CD4-positive, alpha-beta memory T cell (primary cell): ENCODE measurements at places on chromosomes 3 and 15. TPM values are rescaled to one million over a fixed set of nuclear protein-coding genes. Genes with fewer than 3 reads are reported as not detected.

The SLC15A2 gene
- 2.0 TPM for total RNA-seq

The CLDN1 gene
- total RNA-seq = not detected

The LRRN1 gene
- 0.22 TPM for total RNA-seq

The PLOD2 gene
- total RNA-seq = not detected

The FETUB gene
- not detected for total RNA-seq

The CCDC12 gene
- 59.3 TPM for total RNA-seq

- no peaks in the 10 kb centered on the region for H3K36me3 ChIP-seq
- H3K27me3 ChIP-seq = no peaks in the 10 kb centered on the region
Observed at GRCh38 chr3:179942553-179943075, 94.1 kb downstream of the PEX5L start.

DNA sequence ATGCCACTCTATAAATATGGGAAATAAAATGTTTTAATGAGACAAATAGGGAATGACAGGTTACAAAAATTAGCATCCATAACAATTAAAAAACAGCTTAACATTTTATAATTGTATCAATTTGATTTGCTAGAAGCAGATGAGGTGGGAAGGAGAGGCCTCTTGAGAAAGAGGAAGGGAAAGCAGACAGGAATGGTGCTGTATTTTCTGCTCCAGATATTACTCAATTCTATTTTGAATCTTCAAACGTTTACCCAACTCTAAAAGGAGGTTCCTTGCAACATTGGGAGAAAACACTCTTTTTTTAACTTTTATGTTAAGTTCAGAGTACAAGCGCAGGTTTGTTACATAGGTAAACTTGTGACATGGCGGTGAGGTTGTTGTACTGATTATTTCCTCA is 44.9 kb upstream of the ALDH1A3 start:
- DNase-seq = no peak
- H3K4me1 ChIP-seq = no peaks in the 10 kb centered on the region
- no peaks in the 10 kb centered on the region for H3K36me3 ChIP-seq
- no peaks in the 10 kb centered on the region for H3K27me3 ChIP-seq
- H3K27ac ChIP-seq = no peak overlapping the region
- H3K4me3 ChIP-seq = no peak overlapping the region

DNA sequence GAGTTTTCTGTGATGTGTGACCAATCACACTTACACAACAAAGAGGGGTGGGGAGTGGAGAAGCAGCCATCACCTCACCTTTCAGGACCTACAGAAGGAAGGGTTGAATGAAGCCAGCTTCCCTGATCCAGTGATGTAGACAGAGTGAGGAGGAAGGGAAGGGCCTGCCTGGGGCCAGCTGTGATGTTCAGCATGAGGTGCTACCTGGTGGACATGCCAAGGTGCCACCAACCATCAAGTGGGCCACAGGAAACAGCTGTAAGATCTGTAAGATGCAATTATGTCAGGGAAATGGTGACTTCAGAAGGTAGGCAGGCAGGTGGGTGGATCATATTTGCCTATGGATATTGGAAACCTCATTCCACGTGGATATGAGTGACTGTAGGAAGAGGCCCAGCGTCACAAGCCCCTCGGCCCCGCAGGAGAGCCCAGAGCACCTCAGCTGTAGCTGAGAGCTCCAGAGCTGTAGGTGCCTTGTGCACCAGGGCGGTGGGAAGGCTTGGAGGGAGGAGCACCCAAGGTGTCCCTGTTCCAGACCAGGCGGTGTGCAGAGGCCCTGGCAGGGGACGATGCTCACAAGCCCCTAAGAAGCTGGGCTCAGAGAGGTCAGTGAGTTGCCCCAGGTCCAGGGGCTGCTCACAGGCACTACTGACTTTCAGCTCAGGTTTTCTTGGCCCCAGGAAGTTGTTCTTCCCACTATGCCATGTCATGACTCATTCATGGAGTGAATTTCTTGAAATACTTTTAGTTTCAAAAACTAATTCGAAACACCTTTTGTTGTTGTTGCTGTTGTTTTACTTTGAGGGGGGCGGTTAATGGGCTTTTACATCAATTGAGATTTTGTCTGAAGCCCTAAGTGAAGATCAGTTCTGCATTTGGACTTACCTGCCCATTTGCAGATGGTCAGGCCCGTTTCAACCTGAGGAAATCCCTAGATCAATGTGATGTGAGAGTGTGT is 94.2 kb upstream of the ALDH1A3 start:
- no peak overlapping the region for H3K4me3 ChIP-seq
- H3K27ac ChIP-seq = no peak overlapping the region
- no peaks in the 10 kb centered on the region for H3K27me3 ChIP-seq

DNA sequence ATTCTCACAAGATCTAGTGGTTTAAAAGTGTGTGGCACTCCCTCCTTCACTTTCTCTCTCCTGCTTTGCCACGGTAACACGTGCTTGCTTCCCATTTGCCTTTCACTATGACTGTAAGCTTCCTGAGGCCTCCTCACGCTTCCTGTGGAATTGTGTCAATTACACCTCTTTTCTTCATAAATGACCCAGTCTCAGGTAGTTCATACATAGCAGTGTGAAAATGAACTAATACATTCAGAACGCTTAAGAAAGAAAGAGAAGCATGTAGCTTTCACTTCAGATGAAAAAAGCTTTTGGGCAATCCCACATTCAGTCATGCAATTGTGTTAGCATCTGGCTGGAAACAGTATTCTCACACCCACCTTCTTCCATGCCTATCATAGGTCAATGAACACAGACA is 24.4 kb downstream of the P3H2 start:
- H3K4me3 ChIP-seq = no peak overlapping the region
- H3K27ac ChIP-seq = no peak overlapping the region
- H3K36me3 ChIP-seq = no peaks in the 10 kb centered on the region
- H3K27me3 ChIP-seq = no peaks in the 10 kb centered on the region
- DNase-seq = no peak
- no peaks in the 10 kb centered on the region for H3K4me1 ChIP-seq

DNA sequence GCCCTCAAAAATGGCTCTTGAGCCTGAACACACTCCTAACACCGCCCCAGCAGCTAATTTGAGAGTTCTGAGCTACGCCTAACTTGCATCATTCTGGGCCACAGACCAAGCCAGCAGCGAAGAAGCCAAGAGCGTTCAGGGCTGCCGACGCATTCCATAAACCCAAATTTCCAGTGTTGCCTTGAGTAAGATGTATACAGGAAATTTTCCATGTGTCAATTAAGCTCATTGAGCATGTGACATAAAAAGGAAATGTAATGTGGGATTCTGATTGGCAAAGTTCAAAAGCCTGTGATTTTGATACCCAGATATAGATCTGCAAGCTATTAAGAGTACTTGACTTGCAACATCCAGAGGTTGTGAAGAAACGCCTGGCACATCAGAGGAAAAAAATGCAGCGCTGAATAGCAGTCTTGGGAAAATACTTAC is 148.6 kb upstream of the NR2F2 start:
- H3K4me3 ChIP-seq = no peak overlapping the region
- H3K36me3 ChIP-seq = no peaks in the 10 kb centered on the region
- H3K4me1 ChIP-seq = no peaks in the 10 kb centered on the region
- DNase-seq = no peak
- H3K27ac ChIP-seq = no peak overlapping the region

DNA sequence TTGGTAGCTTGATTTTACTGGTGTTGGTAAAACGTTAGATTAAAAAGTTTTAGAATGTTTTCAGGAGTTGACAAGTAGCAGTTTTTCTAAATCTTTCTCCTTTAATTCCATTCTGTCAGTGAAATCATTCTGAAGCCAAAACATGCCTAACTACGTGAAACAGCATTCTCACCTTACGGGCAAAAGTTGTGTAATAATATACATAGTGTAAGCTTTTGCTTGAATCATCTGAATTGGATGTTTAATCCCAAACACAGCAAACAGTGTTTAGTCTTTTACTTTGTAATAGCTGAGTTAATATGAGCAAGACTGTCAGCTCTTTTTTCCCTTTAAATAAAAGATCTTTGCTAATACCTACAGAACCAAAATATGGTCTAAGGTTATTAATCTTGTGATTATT is 100.6 kb downstream of the CYP19A1 start:
- H3K36me3 ChIP-seq = no peaks in the 10 kb centered on the region
- H3K4me3 ChIP-seq = no peak overlapping the region
- H3K27me3 ChIP-seq = no peaks in the 10 kb centered on the region
- H3K27ac ChIP-seq = no peak overlapping the region
- H3K4me1 ChIP-seq = no peaks in the 10 kb centered on the region

DNA sequence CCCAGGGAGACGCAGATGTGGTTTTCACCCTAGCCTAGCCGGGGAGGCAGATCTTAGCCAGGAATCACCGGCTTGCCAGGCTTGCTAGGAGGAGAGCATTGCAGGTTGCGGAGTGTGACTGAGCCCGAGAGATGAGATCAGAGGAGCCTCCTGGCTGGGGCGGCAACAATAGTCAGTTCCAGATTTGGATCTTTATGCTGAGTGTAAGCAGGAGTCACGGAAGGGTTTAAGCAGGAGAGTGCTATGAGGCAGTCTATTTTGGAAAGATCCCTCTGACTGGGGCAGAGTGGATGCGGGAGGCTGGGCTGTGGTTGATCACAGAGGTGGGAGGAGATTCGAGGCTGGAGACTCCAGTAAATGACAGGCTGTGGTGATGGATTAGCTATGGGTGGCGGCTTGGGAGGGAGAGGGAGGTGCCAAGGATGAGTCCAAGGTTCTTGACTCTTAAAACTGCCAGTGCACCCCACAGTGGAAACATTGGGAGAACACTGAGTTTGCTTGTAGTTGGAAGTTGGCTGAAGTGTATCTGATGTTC is 10.4 kb upstream of the BAHD1 start:
- H3K36me3 ChIP-seq = no peaks in the 10 kb centered on the region
- no peak for DNase-seq
- peaks cover 3% of the 10 kb centered on the region for H3K4me1 ChIP-seq
- H3K27me3 ChIP-seq = no peaks in the 10 kb centered on the region
- H3K4me3 ChIP-seq = no peak overlapping the region
- H3K27ac ChIP-seq = no peak overlapping the region

DNA sequence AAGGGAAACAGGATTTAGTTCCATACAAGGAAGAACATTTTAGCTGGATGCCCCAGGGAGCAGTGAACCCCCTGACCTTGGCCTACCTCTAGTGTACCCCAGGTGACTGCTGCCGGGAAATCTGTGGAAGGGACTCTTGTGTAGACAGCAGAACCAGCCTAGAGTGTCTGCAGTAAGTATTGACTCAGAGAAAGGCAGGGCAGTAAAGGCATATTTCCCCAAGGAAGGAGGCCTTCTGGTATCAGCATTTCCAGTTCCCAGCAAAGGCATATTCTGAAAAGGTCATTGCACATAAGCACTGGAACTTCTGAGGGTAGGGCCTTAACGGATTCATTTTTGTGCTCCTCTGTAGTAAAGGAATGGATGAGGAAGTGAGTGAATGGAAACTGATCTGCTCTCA is 246.2 kb downstream of the FAM43A start:
- DNase-seq = no peak
- no peak overlapping the region for H3K4me3 ChIP-seq
- no peaks in the 10 kb centered on the region for H3K36me3 ChIP-seq
- no peak overlapping the region for H3K27ac ChIP-seq

DNA sequence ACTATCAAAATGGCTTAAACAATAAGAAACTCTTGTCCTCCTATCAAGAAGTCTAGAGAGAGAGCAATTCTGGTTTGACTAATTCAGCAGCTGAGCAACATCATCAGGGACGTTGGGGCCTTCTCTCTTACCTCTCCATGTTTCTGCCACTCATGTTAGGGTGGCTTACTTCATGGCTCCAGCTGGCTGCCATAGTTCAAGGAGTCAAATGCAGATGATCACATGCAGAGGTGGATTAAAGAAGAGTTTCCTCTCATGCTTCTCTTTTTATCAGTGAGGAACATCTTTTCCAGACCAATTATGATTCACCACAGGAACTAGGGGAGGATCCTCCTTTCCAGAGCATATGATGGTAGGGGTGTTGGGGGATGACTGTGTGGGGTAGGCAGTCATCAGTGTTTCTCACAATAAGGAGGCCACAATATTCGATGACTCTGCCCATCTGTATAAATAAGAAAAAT is 45.5 kb downstream of the NEK11 start:
- H3K36me3 ChIP-seq = no peaks in the 10 kb centered on the region
- no peak for DNase-seq
- no peak overlapping the region for H3K4me3 ChIP-seq

DNA sequence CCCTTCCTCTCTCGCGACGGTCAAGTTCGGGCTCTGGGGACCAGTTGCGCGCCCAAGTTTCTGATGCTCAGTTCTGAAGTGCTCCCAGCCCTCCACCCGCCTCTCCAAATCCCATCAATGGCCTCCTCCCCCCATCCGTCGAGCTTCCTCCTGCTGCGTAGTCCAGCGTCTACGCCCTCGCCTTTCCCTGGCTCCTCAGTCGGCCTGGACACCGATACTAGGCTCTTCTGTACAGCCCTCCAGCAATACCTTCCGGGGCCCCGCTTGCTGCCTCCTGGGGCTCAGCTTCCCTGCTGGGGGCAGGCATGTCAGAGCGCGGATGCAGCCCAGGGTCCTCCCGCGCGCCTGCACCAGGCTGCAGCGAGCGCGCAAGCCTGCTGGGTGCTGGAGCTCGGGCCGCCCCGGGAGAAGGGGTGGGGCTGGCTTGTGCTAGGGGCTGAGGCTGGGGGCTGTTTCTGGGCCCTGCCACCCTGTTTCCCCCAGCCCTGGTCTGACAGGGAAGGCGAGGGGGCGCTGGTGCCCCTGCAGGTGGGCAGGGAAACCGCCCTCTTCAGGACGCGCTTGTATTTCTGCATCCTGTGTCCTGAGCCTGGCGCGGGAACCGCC is 353.3 kb upstream of the SUCLG2 start:
- peak; percentile 38 for DNase-seq
- H3K4me3 ChIP-seq = peak overlapping the region; percentile 9

DNA sequence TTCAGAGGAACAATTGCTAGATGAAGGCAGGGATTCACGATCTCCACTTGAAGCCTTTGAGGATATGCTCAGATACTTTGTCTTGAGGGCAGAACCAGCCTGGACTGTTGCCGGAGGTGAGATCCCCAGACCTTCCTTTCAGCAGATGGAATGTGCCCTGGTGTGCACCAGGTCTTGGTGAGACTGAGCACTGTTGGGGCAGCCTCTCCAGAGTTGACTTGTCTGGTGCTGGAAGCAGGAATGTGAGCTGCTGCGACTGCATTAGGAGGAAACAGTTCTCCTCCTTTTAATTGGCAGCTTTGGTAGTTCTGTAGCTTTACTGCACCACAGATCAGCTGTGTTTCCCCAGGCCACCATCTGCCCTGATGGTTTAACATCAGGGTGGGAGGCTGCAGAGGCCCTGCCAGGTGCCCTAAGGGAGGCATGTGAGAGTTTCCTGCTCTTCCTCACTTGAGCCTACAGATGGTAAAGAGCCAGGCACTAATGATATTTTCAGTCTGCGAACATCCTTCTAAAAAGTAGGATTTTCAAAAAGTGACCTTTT is 58.5 kb downstream of the CTDSPL start:
- no peaks in the 10 kb centered on the region for H3K36me3 ChIP-seq
- no peaks in the 10 kb centered on the region for H3K4me1 ChIP-seq
- no peak overlapping the region for H3K27ac ChIP-seq
- DNase-seq = no peak
- no peaks in the 10 kb centered on the region for H3K27me3 ChIP-seq

- no peak for DNase-seq
- peaks cover 5% of the 10 kb centered on the region for H3K4me1 ChIP-seq
- H3K27me3 ChIP-seq = no peaks in the 10 kb centered on the region
Observed at GRCh38 chr3:52370531-52370930, 54.4 kb downstream of the DNAH1 start.

GRCh38 chr15:91422797-91423196 is 322.7 kb downstream of the SV2B start:
- peaks cover 51% of the 10 kb centered on the region for H3K4me1 ChIP-seq
- DNase-seq = no peak
- no peak overlapping the region for H3K27ac ChIP-seq
- no peaks in the 10 kb centered on the region for H3K36me3 ChIP-seq
- no peaks in the 10 kb centered on the region for H3K27me3 ChIP-seq

- no peak overlapping the region for H3K4me3 ChIP-seq
- no peaks in the 10 kb centered on the region for H3K27me3 ChIP-seq
- H3K36me3 ChIP-seq = no peaks in the 10 kb centered on the region
Observed at GRCh38 chr3:110381992-110382391, 689.6 kb upstream of the NECTIN3 start.

- no peaks in the 10 kb centered on the region for H3K36me3 ChIP-seq
- no peaks in the 10 kb centered on the region for H3K27me3 ChIP-seq
- H3K4me1 ChIP-seq = no peaks in the 10 kb centered on the region
Observed at GRCh38 chr15:99291643-99292042, 40.4 kb downstream of the LRRC28 start.
